OCI-LY7 (cell line): ENCODE measurements at places on chromosomes 16 and 17. TPM values are rescaled to one million over a fixed set of nuclear protein-coding genes. Genes with fewer than 3 reads are reported as not detected.

GRCh38 chr17:18960803-18961511 is 9.0 kb downstream of the SLC5A10 start:
- peak; percentile 86 for DNase-seq

DNA sequence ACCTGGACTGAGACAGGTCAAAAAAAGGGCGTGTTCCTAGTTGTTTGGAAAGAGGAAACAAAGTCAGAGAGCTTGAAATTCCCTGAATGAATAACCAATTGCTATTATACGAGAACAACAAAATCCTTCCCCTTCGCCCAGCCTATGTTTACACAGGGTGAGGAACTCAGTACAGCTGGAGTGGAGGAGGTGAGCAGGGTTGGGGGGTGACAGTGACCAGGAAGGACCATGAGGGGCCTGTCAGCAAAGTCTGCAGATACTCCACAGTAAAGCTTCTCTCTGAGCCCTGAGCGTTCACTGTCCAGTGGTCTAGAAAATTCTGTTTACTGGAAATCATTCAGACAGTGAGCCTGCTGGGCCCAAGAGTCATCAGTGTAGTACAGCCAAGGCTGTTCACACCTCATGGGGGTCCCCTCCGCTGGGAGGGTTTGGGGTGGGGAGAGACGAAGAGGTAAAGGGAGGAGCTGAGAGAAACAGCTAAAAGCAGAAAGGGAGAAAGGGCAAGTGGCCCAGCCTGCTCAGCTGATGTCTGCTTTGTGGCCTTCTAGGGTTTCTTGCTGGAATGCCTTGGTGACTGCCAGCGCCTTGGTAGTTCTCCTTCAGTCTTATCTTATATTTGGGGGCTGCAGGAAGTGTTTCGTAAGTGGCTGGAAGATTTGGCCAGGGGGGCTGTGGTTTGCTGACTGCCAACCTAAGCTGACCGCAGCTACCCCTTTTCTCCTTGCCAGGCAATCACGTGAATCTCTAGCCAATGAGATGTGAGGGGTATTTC is 5.7 kb downstream of the DUSP3 start:
- no peak for DNase-seq

GRCh38 chr17:16973760-16974540 is 2.0 kb upstream of the TNFRSF13B start:
- DNase-seq: peak; percentile 54

RPS15A gene
- 1,902 and 2,030 TPM in 2 replicates for total RNA-seq

- no peak for DNase-seq
Observed at GRCh38 chr16:253833-254232, 19.2 kb downstream of the FAM234A start.

C17orf100 gene
- 5.2 and 5.6 TPM in 2 replicates for total RNA-seq
